RCC 7860 (cell line): ENCODE measurements at places on chromosomes 5 and 9.

GRCh38 chr9:99118782-99119466 lies 14.0 kb downstream of the TGFBR1 start:
- no peak for DNase-seq

- no peak for DNase-seq
Measured at GRCh38 chr5:113187906-113188305, 211.3 kb downstream of the DCP2 start.

- DNase-seq, result no peak
Measured at GRCh38 chr9:25994605-25995004, 316.4 kb upstream of the TUSC1 start.

- peak; percentile 6 for DNase-seq
Measured at GRCh38 chr5:90802474-90803317, 244.1 kb downstream of the ADGRV1 start.

- DNase-seq, result peak; percentile 56
Measured at GRCh38 chr9:14080959-14081542, 232.9 kb downstream of the NFIB start.

DNA sequence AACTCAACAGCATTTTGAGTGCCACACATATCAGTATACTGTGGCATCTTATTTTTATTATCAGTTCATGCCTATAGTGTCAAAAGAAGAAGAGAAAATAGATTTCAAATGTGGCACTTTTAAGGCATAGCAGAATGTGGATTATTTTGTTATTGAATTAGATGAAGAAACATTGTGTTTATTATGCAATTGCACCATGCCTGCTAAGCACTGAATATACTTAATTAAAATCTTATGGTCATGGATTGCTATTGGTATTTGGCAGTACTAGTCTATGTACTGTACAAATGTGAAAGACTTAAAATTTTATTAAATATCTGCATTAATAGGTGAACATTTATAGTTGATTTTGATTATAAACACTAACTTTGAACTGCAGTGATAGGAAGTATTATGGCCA lies 128.8 kb downstream of the FER start:
- no peak for DNase-seq

- DNase-seq, result no peak
Measured at GRCh38 chr5:81972492-81972783, 615 bp downstream of the ATG10 start.

GRCh38 chr9:127104581-127105311 lies 17.7 kb downstream of the ANGPTL2 start:
- no peak for DNase-seq

GRCh38 chr5:407051-407450 lies 35.9 kb upstream of the EXOC3 start:
- DNase-seq, result no peak
